ENCODE measurements at places on chromosomes 11 and 22.

GRCh38 chr11:5242933-5243815 is 6.5 kb downstream of the HBG1 start:
- no peak for DNase-seq

- no peak for DNase-seq
These were observed 70.3 kb upstream of the BMAL1 start for GRCh38 chr11:13207270-13207664.

DNA sequence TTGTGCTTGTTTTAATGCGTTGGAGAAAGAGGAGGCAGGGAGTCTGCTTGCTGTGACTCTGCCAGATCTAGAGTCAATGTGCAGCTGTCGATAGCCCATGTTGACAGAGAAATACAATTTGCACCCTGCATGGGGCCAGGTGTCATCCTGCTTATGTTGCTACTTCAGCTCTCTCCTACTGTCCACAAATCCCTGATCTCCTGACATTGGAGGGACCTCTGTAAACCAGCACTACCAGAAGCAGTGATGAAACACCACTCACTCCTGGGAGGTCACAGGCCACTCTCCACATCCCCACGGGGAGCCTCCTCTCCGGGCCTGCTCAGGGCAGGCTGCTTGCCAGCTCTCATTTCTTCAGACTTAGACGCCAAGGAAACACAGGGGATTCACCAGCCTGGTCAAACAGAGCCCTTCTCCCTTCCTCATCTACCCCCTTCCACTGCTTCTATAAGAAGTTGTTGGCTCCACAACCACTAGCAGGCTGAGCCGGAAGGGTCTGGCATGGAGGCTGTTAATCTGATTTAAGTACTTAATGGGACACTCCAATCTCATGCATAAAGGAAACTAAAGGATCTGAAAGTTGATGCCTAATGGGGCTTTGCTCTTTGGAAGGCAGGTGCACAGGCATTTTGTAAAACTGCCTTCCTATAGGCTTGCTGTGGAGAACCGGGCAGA is 29.9 kb upstream of the CSNK2A3 start:
- no peak for DNase-seq

DNA sequence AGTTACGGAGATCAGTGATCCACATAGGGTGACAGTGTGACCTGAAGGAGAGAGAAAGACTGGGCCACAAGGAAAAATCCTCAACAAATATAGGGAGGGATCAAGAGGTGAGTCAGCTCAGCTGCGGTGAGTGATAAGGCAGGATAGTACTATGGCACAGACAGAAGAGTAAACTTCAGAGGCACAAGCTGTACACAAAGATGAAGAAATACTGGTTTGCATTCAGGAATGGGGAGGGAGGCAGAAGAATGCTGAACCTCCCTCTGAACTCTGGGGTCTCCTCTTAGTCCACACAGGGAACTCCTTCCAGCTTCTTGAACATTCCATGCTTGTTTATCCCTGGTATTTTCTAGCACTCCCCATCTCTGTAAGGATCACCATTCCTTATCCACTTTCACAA is 162.7 kb downstream of the BARX2 start:
- DNase-seq, result no peak

- DNase-seq, result peak; percentile 49
These were observed 61.9 kb downstream of the MED15 start for GRCh38 chr22:20569059-20570058.

DNA sequence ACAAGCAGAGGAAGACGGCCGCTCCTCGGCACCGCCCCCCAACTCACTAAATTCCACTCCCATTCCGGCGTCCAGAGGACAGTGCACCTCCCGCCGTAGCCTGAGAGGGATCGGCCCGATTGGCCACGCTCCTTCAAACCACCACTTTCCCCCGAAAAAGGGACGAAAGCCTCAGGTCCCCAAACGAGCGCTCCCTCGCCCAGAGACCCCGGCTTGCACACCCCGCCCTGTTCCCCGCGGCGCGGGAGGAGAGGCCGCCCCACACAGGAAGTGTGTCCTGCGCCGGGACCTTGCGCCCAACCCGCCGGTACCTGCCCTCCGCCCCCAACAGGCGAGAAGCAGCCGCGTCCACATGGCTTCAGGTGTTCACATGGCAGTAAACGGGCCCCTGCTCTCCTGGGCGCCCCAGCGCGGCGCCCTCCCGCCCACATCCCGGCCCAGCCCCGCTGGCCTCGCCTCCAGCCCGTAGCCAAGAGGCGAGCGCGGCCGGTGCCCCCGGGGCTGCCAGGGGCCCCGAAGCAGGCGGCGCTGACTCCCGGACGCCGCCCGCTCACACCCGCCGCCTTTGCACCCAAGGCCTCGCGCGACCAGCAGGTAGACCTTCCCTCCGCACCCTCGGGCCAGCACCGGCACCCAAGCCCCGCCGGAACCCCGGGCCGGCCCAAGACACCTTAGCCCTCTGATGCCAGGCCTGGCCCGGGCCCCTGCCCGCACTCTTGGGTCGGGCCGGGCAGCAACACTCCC is 849 bp downstream of the TCF20 start:
- peak; percentile 49 for DNase-seq

DNA sequence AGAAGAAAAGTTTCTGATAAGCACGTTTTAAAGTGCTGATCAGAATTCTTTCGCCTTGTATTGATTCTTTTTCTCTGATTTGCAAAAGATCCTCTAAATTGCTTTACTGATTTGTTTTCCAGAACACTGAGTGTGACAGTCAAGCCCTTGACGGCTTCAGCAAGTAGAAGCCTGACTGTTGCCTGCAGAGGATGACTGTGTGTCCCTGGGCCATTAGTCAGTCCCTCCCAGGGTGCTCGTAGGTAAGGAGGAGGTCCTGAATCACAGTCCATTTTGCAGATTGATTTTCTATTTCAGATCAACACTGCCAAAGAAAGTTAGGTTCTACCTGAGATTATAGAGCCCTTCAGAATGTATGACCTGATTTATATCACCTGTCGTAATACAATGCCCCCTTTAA is 38.6 kb upstream of the POGLUT3 start:
- no peak for DNase-seq

- DNase-seq, result no peak
These were observed 13.9 kb downstream of the INSC start for GRCh38 chr11:15128621-15129020.

DNA sequence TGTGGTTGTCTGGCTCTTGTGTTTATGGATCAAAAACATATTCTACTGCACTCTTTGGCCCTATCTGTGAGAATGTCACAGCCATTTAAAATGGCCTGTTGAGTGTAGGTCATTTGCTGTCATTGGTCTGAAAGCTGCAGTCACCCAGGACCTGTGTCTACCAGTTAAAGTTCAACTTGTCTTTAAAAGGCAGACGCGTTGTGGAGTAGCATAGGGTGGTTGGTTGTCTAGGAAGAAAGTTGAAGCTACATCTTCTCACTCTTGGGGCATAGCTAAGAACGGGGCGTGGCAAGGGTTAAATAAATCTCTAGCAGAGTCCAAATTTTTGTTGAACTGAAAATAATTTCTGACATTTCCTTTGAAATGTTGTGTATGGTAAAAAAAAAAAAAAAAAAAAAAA is 110.7 kb upstream of the E2F8 start:
- DNase-seq, result no peak

DNA sequence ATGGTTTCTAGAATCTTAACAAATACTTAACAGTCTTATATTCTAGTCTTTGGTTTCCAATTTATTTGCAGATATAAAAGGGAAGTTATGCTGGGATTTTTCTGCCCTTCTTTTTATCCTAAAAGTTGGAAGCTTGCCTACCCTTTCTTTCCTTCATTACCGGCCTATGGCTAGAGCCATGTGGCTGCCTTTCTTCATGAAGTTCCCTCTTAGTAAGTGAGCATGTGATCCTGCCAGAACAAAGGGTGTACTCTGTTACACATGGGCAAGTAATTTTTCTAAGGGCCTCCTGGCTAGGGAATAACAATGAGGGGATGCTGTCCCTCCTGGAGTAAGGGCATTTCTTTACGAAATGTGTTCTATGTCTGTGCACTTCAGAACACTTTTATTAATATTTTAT is 252.1 kb upstream of the PITPNB start:
- no peak for DNase-seq

GRCh38 chr11:134008634-134009071 is 51.9 kb upstream of the IGSF9B start:
- DNase-seq, result no peak

GRCh38 chr11:120210626-120211521 is at the start of gene OAF:
Gene OAF (plus strand): TSS chr11:120211032. CDS start chr11:120211280, 248 bp downstream.
- DNase-seq, result peak; percentile 8

DNA sequence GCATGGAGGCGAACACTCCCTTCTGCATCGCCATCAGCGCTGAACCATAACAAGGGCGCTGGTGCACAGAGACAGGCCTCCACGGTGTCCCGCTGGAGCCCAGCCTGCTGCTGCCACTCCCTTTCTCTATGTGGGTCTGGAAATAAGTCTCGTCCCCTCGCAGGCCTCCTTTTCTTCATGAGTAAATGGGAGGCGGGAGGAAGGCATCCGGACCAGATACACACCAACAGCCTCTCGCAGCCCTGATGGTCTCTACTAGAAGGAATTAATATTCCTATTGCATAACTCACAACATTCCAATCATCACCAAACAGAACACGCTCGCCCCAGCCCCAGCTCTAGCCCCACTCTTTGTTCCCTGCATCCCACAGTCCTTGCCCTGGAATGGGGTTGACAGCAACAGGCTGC is 14.9 kb downstream of the RASD2 start:
- DNase-seq, result no peak

DNA sequence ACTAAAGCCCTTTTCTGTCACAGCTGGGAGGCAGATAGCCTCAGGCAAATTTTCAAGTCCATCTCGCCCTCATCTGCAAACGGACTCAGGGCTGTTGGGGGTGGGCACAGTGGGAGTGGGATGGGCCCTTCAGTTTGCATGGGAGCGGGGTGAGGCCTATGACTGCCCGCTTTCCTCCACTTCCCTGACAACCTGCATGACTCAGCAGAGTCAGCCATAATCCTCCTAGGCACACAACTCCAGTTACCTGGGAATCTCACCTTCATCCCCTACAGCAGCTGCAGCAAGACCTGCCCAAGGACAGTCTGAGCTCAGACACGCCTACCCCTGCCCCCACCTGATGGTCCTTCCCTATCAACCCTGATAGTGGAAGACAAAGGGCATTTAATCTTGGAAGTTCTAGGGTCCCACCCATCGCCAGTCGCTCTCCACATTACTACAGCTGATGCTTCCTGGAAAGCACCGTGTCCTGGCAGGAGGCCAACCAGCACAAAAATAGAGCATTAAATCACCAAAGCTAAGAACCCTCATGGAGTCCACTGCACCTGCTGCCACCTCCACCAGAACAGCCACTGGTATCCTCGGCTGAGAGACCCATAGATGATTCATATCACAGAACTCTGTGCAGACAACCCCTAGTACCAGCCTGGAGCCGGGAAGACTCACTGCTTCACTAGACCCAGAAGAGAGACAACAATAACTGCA is 319.3 kb downstream of the DCDC1 start:
- no peak for DNase-seq

- DNase-seq, result no peak
These were observed 5.1 kb downstream of the FZD4 start for GRCh38 chr11:86949995-86950660.

DNA sequence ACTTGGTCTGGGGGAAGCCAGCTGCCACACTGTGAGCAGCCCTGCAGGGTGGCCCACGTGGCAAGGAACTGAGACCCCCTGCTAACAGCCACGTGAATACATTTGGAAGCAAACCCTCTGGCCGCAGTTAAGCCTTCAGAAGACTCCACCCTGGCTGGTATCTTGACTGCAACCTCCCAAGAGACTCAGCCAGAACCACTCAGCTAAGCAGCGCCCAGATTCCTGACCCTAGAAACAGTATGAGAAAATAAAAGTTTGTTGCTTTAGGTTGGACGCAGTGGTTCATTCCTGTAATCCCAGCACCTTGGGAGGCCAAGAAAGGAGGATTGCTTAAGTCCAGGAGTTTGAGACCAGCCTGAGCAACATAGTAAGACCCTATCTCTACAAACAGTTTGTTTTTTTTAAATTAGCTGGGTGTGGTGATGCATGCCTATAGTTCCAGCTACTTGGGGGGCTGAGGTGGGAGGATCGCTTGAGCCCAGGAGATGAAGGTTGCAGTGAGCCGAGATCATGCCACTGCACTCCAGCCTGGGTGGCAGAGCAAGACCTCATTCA is 8.7 kb downstream of the ZMAT5 start:
- no peak for DNase-seq

- DNase-seq, result no peak
These were observed 55.9 kb downstream of the BMAL1 start for GRCh38 chr11:13333456-13333957.

- no peak for DNase-seq
These were observed at the start of gene SCN2B for GRCh38 chr11:118175993-118176777. Gene SCN2B (minus strand): TSS chr11:118176639. CDS start chr11:118176431, 208 bp downstream.

DNA sequence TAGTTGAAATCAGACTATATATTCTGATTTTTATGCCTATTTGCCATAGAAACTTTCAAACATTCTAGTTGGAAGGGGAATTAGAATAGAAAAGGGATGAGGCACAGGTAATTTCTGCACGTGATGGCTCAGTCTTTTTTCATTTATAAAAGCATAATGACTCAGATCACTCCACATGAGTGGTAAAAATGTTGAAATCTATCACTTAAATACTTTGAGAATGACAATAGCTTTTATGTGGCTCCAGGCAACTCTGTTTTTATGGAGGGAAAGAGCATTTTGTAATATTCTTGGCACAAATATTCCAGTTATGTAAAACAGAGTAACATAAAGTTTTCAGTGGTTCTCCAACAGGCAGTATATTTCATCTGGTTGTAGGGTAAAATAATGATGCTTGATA is 5.9 kb upstream of the MMP3 start:
- DNase-seq, result no peak

DNA sequence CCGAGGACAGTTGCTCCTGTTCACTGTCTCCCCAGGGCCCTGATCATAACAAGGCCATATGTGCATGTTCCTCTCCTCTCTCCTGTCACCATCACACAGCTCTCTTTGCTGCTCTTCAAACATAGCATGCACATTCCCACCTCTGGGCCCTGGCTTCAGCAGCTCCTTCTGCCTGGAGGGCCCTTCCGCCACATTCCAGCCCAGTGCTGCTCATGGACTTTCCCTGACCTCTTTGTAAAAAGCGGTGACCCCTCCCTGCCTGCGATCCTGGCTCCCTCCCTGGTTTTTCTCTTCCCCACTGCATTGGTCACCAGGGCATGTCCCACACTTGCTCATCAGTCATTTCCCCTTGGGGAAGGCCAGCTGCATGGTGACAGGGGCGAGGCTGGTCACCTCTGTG is 98.2 kb downstream of the MYO18B start:
- no peak for DNase-seq

- DNase-seq, result no peak
These were observed 19.4 kb upstream of the CTSD start for GRCh38 chr11:1782831-1783724.
